ENCODE measurements at places on chromosomes 11 and 22.

DNA sequence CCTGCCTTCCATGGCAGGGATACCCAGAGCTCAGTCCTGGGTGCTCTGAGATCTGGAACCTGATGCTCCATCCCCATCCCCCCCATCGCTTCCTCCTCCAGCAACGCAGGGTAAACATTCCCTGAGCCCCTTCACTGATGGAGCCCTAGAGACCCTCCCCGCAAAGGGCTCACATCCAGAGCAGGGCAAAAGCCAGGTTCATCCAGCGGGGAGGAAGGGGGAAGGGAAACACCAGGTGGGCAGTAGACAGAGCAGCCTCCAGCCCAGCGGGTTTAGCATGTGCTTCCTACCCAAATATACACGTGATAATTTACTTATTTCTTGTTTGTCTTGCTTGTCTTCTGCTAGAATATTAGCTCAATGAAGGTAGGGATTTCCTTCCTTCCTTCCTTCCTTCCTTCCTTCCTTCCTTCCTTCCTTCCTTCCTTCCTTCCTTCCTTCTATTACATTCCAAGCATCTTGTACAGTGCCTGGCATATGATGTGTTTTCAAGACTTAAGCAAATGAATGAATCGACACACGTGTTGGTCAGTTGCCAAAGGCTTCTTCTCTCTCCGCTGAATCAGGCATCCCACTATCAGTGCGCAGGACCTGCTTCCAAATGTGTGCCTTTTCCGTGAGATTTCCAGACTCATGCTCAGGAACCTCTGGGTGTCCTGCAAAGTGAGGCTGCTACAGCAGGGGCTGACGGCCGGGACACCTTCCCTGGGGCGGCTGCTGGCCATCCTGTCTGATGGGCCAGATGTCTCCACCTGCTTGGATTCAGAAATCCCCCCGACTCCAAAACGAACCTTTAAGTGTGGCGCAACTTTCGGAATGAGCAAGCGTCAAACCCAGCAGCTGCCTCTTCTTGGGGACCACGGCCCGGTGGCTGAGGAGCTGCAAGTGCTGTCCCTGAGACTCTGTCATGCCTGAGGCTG lies 955.1 kb downstream of the BRD1 start:
- no peak for DNase-seq

GRCh38 chr11:47327949-47328348 lies 24.6 kb downstream of the MYBPC3 start:
- no peak for DNase-seq

DNA sequence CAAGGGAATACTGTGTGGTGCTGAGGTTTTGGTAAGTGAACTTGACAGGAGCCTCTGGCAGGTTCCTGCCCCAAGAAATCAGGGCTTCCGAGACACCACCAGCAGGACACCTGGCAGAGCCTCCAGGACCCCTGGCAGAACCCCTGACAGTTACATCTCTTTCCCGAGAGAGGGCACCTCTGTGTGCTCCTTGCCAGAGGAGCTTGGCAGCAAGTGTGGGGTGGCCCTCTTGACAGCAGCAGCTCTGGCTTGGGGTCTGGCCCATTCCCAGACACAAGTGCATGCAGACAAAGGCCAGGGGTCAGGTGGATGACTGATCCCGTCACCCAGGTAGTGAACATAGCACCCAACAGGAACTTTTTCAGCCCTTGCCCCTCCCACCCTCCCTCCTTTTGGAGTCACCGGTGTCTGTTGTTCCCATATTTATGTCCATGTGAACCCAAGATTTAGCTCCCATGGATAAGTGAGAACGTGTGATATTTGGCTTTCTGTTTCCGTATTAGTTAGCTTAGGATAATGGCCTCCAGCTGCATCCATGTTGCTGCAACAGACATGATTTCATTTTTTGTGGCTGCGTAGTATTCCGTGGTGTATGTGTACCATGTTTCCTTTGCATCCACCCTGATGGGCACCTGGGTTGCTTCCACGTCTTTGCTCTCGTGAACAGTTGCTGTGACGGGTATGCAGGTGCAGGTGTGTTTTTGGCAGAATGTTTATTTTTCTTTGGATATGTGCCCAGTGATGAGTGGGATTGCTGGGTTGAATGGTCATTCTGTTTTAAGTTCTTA lies 21.2 kb upstream of the OSBPL5 start:
- DNase-seq: no peak

GRCh38 chr11:131504199-131504949 lies 134.0 kb downstream of the NTM start:
- DNase-seq: no peak

GRCh38 chr11:11620921-11621572 lies 758 bp downstream of the GALNT18 start:
- DNase-seq: no peak

DNA sequence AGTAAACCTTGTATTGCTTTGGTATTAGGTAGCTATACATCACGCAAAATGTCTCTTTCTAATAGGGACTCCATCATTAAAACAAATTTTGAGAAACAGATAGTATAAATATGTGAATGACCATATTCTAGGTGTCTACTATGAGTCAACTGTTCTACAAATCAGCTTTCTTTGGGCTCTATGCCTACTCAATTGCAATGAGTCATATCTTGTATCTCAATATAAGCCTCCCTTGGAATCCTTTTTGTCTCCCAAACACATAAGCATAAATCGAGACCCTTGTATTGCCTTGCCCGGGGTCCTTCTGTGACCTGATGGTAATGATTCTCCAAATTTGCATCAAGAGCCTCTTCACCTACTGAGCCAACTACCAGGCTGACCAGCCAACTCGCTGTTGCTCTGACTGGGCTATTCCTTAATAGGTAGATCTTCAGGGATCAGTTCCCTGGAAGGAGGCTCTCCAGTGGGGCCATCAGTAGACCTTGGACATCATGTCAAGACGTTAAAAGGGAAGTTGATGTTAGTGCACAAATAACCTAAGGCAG lies 22.2 kb downstream of the BLID start:
- no peak for DNase-seq

GRCh38 chr11:13344818-13345217 lies 67.2 kb downstream of the BMAL1 start:
- no peak for DNase-seq

- DNase-seq: no peak
Observed at GRCh38 chr11:102611291-102611690, 13.8 kb downstream of the MMP20 start.

DNA sequence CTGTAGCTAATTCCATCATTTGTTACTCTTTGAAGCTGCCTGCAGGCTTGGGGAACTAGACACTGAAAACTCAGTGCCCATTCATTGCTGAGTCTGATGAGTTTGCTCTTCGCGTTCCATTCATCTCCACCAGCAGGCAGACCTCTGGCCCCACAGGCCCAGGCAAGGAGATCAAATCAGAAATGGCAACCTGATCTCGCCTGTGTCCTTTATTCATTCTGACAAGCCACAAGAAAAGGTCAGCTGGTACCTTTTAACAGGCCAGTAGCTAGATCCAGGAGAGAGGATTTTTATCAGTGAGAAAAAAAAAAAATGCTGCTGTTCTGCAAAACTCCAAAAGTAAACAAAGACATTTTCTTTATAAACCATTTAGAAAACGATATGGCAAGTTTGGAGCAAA lies 742.5 kb downstream of the ETS1 start:
- DNase-seq: no peak

GRCh38 chr11:5246772-5247471 lies 2.7 kb downstream of the HBG1 start:
- DNase-seq: no peak

DNA sequence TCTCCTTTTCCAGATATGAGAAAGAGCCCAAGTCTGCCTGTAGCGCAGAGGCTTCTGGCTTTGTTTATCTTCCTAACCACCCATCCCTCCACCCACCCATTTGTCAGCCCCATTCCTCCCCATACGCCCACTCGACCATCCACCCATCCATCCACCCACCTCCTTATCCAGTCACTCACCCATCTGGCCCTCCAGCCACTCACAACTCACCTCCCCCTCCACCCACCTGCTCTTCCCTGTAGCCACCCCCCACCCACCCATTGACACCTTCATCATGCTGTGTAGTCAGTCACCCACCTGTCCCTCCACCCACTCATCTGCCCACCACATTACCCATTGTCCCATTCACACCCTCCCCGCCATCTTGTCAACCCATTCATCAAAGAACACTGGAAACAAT lies 5.5 kb downstream of the CST6 start:
- DNase-seq: no peak

DNA sequence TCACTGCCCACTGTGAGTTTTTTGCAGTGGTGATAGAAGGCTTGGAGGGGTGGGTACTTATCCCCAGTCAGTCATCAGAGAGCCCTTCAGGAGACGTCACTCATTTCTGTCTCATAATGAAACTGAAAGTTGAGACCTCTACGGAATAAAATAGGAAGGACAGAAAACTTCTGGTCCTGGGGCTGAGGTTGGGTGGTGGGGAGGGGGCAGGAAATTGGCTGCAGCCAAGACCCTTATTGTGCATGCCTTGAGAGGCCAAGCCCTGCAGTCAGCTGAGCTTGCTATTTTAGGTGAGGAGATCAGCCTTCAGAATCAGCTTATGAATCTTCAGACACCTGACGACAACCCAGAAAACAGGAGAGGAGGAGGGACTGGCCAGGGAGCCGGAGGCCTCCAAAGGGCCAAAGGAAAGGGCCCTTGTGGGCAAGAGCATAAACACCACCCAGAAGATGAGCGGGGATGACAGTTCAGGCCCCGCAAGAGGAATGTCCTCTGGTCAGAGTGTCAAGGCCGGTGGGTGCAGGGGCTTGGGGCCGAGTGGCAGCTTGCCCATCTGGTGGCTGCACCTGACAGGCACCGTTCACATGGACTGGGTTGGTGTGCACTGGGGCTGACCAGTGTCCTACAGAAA lies 17.9 kb upstream of the ADA2 start:
- DNase-seq: no peak

- no peak for DNase-seq
Observed at GRCh38 chr22:30047364-30047738, 32.9 kb upstream of the HORMAD2 start.

DNA sequence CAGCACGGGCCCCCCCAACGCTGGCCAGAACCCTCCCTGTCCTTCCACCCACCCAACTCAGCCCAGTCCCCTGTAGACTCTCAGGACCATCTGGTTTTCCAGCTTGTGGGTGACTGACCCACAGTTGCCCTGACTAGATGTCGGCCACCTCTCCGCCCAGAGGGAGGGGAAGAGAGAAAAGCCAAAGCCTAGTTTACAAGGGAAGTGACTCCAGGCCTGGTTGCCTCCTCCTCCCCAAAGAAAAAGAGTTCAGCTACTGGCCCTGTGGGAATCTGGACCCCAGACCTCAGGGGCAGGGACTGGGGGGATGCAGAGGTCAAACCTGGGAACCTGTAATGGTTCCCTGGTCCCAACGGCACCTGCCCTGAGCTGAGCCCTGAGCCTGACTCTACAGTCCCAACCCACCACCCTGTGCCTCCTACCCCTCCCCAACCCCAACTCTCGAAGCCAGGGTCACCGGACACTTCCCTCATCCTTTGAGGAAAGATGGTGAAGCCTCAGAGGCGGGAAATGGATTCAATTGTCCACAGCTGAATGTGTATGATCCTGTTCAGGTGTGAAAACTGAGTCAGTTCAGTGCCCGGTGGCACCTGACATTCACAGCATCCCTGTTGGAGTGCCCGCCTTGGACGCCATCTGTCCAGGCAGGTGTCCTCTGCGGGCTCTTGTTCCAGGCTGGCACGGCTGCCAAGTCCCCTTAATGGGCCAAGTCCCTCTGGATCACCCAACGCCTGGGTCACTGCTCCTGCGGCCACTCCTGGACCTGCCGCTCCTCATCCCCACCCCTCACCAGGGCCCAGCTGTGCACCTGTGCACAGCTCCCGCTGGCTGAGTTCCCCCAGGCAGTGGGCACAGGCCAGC lies 21.0 kb upstream of the WNT7B start:
- no peak for DNase-seq

- no peak for DNase-seq
Observed at GRCh38 chr11:122209619-122210366, 93.8 kb upstream of the BLID start.

GRCh38 chr11:107619926-107620325 lies 29.0 kb downstream of the ELMOD1 start:
- no peak for DNase-seq

DNA sequence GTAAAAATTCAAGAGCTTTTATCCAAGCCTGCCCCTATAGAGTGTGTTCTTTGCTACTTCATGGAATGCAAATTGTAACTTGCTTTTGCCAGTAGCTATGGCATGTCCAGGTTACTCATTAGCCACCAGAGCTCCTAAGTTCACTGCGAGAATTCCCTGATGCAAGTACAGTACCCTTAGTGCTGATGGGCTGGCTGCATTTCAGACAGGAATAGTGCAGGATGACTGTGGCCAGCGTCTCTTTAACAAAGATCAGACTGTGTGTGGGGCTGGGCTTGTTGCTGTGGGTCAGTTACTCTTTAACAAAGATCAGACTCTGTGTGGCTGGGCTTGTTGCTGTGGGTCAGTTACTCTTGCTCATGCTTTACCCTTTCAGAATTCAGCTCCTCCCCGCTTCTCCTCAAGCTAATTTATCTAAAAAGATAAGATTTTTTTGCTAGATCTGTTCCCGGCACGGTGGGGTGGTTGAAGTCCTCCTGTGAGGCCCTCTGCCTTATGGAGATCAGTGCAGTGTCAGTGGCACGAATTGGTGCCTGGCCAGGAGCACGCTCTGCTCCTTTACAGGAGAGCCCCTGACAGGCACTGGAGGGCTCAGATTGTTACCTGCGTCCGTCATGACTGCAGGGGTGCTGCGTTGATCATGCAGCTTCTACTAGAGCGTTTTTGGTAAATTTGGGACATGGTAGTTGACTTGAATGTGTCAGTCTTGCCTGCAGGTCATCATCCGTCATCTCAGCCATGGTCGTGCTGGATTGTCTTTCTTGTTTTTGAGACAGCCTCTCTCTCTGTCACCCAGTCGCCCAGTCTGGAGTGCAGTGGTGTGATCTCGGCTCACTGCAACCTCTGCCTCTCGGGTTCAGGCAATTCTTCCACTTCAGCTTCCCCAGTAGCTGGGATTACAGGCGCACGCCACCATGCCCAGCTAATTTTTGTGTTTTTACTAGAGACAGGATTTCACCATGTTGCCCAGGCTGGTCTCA lies 27.0 kb downstream of the AP2A2 start:
- no peak for DNase-seq

- no peak for DNase-seq
Observed at GRCh38 chr22:26453812-26454500, 24.9 kb downstream of the ASPHD2 start.

GRCh38 chr22:48453751-48454485 lies 1373.8 kb downstream of the BRD1 start:
- no peak for DNase-seq

DNA sequence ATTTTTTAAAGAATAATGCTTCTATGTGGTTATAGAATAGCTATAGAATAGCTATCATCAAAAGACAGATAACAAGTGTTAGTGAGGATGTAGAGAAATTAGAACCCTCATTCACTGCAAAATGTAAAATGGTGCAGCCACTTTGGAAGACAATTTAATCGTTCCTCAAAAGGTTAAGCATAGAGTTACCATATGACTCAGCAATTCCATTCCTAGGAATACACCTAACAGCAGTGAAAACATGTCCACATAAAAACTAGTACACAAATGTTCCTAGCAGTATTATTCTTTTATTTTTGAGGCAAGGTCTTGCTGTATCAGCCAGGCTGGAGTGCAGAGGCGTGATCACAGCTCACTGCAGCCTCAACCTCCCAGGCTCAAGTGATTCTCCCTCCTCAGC lies 34.0 kb downstream of the RTL6 start:
- no peak for DNase-seq

Measured in fibroblast of skin of left biceps (primary cell).